NCI-H187 treated with DMSO at 0.1 percent for 48 hours (cell line): ENCODE measurements at places on chromosomes 3 and 15.

DNA sequence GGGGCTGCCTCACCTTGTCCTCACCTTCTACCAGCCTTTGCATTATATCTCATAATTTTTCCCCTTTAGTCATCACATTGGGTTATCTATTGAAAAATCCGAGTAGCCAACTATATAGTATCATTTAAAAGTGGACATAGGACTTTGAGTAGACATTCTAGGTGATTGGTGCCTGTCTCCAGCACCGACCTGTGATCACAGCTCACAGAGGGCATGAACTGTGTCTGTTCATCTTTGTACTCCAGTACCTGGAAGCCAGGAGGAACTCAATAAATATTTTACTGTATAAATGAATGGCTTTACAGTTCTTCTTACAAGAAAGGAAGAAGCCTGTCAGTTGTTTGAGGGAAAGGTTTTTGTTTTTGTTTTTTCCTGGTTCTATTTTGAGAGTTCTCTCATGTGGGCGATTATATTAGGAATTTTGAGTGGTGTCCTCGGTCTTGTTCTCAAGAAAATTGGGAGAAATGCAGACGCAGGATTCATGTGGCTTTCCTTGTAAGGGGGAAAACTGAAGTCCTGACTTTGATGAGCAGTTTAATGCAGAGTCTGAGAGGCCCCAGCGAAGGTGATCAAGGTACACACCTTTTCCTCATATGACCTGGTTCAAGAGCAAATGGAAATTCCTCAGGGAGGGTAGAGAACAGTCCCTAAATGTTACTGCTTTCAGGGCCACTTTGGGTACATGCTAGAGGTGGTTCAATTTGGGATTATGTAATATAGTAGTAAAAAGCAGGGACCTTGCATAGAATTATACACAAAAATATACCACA lies 46.1 kb downstream of the CMTM8 start:
- DNase-seq, result no peak

GRCh38 chr3:133441867-133442270 lies 42.0 kb downstream of the BFSP2 start:
- DNase-seq, result no peak

GRCh38 chr15:96058103-96058851 lies 272.2 kb upstream of the NR2F2 start:
- no peak for DNase-seq

DNA sequence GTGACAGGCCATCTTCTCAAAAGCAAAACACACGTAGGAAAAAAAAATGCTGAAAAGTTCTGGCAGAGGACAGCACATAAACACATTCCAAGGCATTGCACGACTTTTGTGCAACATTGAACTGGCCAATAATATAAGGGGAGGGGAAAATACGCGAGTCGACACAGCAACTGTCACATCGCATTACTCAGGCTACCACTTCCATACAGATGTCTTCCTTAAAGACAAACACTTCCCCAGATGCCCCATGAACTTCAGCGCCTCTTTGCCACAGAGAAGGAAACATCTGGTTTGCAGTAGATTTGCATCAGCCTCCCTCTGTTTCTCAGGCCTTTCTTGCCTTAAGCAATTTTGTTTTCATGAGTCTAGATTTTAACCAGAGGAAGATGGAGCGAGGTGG lies 144.4 kb upstream of the IGF1R start:
- no peak for DNase-seq

- DNase-seq, result no peak
These were observed 482.5 kb upstream of the TBL1XR1 start for GRCh38 chr3:177679568-177680471.

- peak; percentile 2 for DNase-seq
These were observed 184.5 kb downstream of the NR1D2 start for GRCh38 chr3:24129549-24129948.

DNA sequence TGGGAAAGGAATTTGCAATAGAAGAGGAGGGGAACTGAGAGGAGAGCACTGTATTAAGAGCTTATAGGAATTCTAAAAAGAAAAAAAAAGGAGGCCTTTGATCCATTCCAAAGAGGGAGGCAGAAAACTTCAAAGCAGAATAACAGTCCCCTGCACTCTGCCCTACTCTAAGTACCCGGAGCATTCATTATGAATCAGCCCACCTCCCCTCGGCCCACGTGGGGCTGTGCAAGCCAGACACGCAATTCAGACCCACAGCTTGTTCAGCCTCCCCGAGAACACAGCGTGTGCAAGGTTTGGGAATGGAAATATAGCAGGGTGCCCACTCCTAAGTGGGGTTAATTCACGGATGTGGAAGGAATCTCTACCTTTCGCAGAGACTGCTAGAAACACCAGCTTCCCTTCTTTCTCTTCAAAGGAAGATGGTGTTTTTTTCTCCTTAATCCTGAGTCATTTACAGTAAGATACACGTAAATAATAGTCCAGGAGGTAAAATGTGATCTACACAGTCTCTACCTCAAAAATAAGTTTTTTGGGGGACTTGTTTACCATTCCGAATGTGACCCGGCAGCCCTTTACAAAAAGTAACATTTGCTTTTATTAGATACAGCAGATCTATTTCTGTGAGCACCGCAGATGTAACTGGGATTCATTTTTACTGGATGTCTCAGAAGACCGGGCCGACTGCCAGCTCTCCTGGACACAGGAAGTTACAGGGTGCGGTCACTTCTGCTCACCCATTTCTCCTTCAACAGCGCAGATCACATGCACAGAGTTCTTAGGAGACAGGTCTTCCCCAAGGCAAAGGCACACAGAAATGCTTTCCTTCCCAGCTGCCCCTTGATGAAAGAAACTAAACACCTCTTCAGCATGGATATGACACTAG lies 768.5 kb upstream of the CFAP20DC start:
- no peak for DNase-seq

GRCh38 chr15:72141171-72142084 lies 23.2 kb downstream of the SENP8 start:
- DNase-seq, result no peak

DNA sequence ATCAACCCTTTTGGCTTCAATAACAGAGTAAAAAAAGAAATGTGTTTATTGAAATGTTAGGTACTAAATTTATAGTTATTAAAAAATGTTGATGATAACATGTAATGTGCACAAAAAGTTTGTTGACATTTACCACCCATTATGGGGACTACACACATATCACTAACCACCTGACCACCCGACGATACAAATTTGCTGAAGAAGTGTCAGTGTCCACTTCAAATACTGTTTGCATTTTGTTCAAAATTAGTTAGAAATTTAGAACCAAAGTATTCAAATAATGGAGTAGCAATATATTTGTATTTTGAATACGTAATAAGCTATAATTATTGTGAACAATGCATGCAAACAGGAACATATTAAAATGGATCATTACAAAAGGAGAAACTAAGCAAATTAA lies 54.4 kb downstream of the KCNH8 start:
- no peak for DNase-seq

DNA sequence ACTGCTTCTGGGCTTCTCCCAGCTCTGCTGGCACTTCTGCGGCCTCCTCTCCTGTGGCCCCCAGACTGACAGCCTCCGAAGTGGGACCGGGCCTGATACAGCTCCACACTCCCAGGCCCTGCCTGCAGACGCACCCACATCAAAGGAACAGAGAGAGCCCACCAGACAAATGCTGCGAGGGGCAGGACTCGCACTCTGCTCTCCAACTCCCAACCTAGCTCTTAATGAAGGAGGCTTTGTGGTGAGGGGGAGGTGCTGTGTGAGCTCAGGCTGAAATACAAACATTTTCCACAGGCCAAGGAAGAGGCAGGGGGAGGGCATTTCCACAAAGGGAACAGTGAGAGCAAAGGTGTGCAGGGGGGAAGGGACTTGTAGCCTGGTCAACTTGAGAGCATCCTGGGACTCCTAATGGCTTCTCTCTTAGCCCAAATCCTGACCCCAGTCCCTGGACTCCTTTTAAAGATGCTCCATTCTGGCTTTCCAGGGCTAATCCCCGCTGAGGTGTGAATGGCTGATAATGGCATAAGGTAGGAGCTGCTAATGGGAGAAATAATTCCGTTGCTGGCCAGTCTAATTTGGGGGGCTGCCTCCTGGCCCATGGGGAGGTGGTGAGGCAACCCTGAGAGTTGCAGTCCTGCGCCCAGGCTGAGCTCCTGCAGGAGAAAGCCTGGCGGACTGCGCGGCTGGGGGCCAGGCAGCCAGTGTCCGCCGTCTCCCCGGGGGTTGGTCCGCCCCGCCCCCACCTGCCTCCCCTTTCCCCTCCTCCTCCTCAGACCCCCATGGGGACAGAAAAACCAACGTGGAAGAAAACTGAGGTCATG lies 9.6 kb downstream of the LINGO1 start:
- DNase-seq, result no peak

DNA sequence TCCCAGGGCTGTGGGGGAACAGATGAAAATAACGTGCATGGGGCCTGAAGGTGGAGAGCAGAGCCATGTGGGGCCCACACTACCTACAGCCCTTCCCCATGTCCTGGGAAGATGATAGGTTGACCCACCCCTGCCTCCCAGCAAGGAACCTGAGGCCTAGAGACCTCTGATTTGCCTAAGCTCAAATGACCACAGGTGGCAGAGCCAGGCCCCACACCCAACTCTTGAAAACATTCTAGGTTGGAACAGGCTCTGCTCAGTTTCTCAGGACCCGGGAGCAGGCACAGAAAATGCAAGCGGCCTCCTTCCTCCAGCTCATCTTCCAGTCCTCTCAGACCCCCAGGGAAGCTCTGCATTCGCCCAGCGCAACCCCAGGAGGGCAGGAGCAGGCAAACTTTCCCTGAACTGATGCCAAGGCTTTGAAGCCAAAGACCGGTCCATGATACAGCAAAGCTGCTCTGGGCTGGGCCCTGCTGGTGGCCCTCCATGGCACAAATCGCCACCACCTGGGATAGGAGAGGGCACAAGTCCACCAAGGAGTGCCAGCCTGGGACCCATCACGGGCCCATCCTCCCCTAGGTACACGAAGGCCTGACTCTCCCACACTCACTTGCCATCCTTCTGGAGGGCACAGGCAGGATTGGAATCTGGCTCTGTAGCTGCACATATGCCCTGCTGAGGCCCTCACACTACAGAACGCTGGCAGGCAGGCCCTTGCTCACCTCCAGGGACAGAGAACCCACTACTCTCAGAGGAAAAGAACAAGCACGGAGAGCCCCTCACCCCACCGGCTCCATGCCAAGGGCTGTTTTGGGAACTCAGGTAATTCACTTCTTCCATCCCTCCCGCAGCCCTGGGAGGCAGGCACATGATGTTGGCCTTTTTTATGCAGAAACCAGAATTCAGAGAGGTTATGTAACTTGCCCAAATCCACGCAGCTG lies 51.0 kb upstream of the FURIN start:
- no peak for DNase-seq

DNA sequence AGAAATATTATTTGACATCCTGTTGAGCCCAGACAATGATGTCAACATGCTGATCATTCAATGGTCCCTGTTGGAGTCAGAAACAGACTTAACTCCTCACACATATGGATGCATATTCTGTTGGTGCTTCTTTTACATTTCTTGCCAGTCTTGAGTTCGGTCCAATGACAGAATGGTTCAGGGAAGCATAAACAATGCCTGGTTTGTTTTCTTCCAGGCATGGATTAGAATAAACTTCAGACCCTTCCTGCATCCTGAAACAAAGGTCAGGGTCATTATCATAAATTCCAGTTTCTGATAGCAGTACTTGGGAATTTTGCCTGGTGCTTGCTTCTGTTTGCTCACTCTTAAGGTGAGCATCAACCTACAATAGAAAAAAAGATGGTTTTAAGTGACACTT lies 33.3 kb downstream of the BTLA start:
- no peak for DNase-seq

DNA sequence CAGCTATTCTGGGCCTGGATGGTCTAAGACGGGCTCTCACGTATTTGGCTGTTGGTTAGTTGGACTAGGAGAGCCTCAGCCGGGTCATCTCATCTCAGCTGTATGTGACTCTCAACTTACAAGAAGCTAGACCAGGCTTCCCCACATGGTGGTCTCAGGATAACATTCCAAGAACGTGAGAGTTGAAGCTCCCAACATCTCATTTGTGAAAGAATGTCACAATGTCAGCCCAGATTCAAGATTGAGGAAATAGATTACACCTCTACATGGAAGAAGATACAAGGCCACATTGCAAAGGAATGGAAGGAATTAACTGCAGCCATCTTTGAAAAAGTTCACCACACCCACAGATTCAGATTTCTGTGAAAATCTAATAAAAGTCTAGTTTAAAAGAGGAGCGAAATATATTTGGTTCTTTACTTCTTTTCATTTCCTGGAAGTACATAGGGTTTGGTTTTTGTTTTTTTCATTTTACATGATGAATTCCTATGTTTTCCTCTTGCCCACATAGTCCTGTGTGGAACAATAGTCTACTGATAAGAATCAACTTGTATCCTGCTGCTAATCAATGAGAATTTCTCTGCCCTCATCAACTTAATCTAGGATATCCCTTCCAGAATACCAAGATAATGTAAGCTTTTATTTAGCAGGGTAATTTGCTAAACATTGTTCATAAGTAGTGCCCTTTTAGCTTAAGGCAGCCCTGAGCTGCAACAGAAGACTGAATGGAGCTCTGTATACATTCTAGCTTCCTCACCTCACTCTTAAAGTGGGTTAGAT lies 116.5 kb downstream of the CMSS1 start:
- no peak for DNase-seq

GRCh38 chr3:190721330-190721729 lies 141.2 kb downstream of the GMNC start:
- peak; percentile 91 for DNase-seq

DNA sequence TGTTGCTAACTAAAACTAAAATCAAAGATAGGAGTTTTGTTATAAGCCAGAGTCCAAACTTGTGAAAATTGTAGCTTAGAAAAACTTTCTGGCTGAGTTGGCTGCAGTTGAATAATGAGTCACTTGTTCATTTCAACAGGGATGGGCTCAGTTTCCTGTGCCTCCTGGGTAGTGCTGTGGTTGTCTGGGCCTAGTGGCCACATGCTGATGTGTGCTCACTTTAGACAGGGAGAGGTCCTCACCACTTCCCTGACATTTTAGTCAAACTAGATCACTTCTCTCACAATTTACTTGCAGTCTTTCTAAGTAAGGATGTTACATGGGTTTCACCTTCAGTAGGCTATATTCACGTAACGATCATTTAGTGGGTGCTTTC lies 6.3 kb upstream of the UBE2Q2 start:
- DNase-seq, result no peak

- DNase-seq, result peak; percentile 49
These were observed 115.8 kb upstream of the ARHGEF3 start for GRCh38 chr3:56917361-56918110.

- DNase-seq, result no peak
These were observed 38.0 kb downstream of the FEM1B start for GRCh38 chr15:68315495-68316031.

DNA sequence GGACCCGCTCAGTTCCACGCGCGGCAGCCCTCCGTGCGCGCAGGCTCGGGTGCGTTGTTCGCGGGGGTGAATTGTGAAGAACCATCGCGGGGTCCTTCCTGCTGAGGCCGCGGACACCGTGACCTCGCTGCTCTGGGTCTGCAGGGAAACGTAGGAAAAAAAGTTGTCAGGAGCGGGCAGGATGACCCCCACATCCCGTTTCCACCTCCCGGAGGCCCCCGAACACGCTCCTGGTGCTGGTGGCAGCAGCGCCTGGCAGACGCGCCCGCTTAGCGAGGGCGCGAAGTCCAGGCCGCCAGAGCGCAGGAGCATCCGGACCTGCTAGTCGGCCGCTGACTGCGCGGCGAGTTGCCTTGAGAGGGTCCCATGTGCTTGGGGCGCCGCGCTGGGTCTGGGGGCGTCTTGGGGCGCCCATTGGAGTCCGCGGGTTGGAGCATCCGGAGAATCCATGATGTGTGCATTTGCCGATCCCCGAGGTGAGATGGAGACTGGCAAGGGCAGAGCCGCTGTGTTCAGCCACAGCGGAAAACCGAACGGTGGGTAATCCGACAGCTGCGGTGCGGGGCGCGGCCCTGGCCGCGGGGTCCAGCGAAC lies 520 bp downstream of the GREM1 start:
- no peak for DNase-seq
